ENCODE measurements at places on chromosomes 13 and 19.

DNA sequence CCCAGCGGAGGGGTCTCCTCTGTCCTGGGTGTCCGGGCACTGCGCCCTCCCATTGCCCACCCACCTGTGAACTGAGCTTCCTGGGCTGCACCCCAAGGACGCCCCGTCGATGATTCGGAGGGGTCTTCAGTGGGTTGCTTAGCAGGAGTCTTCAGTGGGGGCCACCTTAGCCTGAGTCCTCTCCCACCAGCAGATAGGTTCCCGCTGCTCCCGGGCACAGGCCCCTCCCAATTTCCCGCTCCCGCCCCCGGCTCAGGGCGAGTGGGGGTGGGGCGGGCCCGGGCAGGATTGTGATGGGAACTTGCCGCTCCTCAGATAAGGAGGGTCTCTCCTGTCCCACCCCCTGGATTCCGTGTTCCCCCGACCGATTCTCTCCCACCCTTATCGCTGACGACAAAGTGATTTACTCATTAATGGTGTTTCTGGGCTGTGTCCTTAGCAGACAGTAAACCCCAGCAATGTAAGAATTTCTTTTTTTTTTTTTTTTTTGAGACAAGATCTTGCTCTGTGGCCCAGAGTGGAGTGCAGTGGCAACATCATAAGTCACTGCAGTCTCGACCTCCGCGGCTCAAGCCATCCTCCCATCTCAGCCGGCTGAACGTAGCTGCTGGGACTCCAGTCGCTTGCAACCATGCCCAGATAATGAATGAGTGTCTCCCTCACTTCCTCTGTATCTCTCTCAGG lies 655 bp upstream of the S1PR5 start:
- DNase-seq = no peak

DNA sequence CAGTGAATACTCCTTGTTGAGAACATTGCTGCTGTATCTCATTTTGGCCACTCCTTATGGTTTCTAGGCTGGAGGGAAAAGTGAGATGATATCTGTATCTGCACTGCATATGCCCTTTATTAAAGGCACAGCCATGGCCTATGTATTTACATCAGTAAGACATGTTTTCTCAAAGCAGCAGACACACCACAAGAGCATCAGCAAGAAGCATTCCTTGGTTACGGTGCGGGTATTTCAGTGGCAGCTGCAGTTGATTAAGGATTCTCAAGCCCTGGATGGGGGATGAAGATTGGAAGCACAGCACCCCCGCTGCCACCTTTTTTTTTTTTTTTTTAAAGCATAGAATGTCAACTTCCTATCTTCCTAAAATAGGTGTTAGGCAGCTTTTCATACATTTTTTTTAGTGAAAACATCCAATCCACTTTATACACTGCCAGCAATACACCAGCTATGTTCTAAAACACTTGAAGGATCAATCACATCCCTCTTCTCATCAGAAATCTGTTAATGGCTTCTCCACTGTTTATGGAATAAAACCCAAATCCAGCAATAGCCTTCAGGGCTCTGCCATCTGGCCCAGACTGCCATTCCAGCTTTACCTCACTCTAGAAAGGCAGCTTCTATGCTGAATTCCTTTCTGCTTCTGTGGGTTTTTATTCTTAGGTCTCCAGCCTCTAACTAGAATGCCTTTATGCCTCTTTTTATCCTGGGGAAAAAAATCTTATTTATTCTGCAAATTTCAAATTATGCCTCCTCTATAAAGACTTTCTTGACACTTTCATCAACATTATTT lies 331.0 kb downstream of the DNAJC15 start:
- no peak for DNase-seq

- no peak for DNase-seq
Measured at GRCh38 chr13:21749410-21749809, 78.5 kb downstream of the FGF9 start.

GRCh38 chr19:14682084-14682483 lies 7.4 kb upstream of the ADGRE3 start:
- DNase-seq = no peak

All from activated T-helper 1 cell treated with anti-CD3 and anti-CD28 coated beads, Interleukin-2, amount 50 U/mL, for 16 hours (primary cell).